ENCODE measurements at places on chromosomes 1 and 21. TPM values are rescaled to one million over a fixed set of nuclear protein-coding genes. Genes with fewer than 3 reads are reported as not detected.
A peak's percentile ranks its signal among the peaks of the same experiment; 100 is the strongest.

- DNase-seq = no peak
Observed at GRCh38 chr1:158323866-158324265, 7.5 kb downstream of the CD1B start.

DNA sequence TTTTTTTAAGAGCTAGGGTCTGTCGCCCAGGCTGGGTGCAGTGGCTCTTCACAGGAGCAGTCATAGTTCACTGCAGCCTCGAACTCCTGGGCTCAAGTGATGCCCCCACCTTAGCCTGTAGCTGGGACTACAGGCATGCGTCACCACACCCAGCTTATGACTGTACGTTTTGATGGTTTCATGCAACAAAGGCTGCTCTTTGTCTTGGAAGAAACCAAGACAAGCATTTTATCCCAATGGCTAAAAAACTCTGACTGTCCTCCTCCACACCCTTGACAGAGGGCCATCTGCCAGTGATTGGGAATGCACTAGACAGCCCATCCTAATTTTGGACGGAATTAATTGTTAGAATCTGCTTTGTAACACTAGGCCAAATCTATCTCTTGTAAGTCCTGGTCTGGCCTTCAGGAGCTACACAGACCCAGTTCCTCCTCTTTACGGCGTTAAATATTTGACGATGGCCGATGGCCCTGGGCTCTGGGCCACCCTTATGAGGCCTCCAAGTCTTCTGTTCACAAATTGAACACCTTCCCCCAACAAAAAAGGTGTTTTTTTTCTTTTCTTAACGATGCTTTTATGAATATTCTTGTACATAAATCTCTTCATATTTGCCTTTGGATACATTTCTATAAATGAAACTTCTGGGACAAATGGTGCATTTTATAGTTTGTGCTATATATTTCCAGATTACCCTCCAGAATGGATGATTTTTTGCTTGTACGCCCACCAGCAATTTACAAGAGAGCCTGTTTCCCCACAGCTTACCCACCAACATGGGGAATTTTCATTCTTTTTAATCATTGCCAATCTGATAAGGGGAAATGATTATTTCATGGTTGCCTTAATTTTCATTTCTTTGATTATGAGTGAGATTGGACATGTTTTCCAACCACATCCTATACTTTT lies 104.8 kb upstream of the SLC25A33 start:
- peak; percentile 66 for DNase-seq

The C1orf141 gene
- not detected for polyA plus RNA-seq

The CTNNBIP1 gene
- polyA plus RNA-seq = 53.3 TPM

Measured in muscle of back (tissue), 13 donors.